ENCODE measurements at places on chromosomes 1 and 21. TPM values are rescaled to one million over a fixed set of nuclear protein-coding genes. Genes with fewer than 3 reads are reported as not detected.

EIF3I gene
- 229 TPM for total RNA-seq

DNA sequence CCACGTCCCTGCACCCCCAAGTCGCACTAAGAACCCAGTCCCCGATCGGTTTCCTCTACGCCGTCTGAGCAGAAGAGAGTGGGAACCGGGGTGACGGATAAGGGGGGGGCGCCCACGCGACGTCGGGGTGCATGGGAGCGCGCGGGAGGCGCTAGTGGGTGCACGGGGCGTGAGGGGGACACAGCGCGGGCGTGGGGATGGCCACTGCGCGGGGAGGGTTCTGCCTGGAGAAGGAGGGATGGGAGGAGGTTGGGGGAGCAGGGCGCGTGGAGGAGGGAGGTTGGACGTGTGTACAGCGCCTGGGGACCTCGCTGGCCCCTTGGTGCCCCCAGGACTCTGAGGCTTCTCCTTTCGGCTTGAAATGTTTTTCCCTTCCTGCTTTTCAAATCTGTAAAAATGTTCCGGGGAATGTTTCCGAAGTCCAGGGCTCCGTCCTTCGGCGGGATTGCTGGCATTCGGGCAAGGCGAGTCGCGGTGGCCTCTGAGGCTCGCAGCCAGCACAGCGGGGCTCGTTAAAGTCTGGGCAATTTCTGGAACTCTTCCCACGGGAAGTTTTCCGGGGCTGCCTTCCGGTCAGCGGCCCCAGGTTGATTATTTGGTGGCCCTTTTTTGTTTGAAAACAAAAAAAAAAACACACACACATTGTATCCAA, 13.1 kb downstream of the RNF220 start:
- DNase-seq: no peak

- no peak for DNase-seq
These were observed 27.4 kb downstream of the ELF3 start for GRCh38 chr1:202037706-202038296.

DNA sequence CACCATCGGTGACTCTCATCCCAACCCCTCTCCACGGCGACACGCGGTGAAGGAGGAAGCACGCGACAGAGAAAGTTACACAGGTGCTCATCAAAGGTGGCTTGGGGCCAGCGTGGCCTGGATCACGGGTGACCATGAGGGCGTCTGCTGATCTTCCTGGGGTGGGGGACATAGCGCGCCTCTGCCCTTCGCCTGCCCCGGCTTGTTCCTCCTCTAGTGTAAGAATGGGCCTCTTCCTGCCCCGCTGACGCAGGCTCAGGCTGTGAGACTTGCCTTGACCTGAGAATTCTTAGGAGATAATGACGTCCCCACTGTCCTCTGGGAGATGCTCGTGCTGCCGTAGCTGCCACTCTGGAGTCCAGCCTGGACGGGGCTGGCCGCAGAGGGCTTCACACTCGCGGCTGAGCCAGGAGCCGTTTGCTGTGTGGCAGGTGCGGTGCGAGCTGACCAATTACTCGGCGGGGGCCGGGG, 39.0 kb upstream of the TMEM52 start:
- DNase-seq: no peak

GRCh38 chr1:7679159-7679872, 91.8 kb upstream of the VAMP3 start:
- DNase-seq: no peak

GRCh38 chr21:33070998-33071769, 1.2 kb downstream of the OLIG1 start:
- DNase-seq: no peak

- no peak for DNase-seq
These were observed 54.9 kb upstream of the WLS start for GRCh38 chr1:68287241-68287640.

B3GALT2 gene
- total RNA-seq: not detected

DNA sequence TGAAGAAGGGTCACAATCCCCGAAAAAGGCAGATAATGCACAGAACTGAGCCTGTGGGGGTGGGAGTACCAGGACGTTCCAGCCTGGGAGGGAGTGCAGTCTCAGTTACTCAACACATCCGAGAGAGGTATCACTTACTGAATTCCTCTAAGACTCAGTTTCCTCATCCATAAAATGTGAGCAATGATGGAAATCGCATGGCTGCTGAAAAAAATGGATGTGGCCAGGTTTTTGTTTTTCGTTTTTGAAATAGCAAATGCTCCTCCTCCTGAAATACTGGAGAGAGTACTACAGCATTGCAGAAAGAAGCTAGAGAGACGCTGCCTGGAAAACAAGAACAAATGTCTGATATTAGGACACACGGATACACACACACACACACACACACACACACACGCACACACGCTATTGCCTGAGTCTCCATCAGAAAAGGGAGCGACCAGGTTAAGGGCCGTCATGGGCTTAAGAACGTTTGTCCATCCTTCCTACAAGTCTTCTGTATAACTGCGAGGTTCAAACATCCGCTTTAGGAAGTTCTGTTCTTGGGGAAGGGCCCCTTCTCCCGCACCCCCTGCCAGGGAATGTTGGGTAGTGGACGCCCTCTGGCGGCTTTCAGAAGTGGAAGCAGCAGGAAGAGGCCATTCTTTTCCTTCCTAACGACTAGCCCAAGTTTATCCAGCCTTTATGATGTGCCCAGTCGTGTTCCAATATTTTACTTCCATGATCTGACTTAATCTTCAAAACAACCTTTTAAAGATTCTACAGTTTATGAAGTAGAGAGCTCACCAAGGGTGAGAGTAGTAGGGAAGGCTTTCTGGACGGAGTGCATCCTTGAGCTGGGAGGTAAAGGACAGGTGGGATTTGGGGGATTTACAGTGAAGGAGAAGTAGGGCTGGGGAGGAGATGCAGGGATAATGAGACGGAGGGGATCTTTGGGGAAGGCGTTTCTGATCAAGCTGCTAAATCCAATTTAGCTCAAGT, 699 bp upstream of the NES start:
- no peak for DNase-seq
